Central memory CD4-positive, alpha-beta T cell (primary cell): ENCODE measurements at places on chromosomes 1 and 21.

GRCh38 chr1:229323885-229324553, 18.8 kb downstream of the CCSAP start:
- DNase-seq = no peak

DNA sequence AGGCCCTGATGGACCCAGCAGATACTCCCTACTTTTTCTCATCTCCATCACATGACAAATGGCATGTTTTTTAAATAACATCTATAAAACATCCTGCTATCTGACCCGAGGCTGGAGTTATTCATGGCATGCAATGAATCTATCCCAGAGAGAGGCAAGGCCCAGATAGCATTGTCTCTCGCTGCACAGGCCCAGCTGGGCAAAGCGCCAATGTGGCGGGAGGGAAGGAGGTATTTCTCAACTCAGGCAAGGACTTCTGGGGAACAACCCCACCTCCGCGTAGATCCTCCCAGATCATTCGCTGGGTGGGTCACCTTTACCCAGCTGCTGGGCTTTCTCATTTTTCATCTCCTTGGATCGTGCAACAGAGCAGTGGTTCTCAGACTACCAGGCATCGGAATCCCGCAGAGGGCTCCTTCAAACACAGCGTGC, 59.8 kb downstream of the ERG start:
- no peak for DNase-seq

DNA sequence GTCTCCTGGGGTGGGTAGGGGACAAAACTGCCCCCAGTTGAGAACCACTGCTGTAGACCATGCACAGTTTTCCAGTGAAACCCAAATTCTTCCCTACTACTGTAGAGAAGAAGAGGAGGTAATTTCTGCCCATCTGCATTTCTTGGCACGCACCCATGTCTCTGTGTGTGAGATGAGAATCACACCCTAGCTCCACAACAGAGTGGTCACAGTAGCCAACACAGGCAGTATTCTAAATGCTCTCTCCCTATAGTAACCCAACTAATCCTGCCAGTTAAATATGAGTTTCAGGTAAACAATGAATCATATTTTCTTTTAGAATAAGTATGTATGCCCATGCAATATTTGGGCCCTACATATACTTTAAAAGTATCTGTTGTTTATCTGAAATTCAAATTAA, 1.2 kb upstream of the CAPN2 start:
- no peak for DNase-seq

DNA sequence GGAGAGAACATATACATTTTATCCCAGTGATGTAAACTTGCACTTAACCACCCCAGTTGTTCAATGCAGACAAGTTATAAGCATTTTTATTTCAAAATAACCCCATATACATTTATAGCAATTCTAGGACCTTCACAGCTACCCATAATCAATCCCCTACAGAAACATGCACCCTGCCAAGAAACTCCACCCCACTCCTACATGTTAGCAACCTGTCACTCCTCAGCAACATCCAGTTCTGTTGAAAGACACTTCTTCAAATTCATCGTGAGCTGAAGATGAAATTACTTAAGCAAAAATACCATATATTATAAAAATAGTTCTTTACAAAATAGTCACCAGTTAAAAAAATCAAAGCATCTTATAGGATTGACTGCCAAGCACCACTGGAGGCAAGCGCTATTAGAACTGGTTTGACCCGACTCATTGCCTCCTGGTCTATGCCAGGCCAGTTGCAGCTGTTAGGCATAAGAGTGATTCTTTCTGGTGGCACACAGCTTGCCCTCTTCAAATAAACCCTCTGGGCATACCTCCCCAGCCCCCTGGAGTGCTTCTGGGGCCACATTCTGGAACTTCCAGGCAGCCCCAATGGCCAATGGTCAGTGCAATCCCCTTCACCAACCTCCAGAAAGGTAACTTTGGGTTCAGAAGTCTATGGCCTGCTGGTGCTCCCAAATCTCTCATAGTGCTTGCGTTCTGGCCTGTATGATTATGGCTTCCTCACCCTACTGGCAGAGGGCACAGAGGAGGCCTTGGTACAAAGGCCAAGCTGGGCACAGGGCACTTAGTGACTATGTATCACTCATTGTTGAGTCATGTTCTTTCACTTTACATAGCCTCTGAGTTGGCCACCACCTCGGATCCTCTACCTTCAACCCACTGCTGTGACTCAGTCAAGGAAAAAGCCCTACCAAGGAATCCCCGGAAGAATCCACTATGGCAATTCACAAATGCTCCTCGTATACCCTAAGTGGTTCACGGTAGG, 72.2 kb upstream of the RALGPS2 start:
- no peak for DNase-seq

DNA sequence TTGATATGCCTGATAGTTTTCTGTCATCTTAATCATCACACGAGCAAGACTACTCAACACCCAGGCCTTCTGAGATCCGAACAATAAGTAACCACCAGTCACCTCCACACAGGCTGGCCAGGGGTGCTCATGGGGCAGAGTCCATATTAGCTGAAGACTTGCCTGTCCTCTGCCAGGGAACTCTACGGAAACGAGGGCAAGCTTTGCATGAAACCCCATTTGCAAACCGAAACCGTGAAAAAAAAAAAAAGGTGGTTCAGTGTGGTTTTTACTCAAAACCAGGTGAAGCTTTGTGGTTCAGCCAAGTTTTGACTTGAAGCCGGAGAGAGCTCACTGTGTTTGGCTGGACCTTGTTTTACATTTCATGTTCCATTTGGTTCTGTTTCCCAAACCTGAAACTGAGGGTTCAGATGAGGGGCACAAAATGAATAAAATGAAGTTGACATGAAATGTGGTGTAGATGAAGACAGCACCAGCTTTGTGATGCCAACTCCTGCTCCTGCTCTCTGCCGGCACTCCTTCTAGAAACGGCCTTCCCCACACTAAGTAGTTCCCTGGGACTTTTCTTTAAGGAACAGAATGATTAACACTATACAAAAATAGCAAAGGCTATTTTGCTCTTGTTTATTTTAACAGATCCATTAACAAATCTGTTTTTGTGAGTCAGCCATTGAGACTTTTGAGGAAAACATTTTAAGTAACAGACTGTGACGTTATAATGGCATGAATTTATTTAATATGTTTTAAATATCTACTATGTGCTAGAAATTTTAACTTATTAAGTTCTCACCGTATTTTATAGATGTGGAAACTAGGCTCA, 74.7 kb downstream of the RUNX1 start:
- DNase-seq = peak; percentile 79

DNA sequence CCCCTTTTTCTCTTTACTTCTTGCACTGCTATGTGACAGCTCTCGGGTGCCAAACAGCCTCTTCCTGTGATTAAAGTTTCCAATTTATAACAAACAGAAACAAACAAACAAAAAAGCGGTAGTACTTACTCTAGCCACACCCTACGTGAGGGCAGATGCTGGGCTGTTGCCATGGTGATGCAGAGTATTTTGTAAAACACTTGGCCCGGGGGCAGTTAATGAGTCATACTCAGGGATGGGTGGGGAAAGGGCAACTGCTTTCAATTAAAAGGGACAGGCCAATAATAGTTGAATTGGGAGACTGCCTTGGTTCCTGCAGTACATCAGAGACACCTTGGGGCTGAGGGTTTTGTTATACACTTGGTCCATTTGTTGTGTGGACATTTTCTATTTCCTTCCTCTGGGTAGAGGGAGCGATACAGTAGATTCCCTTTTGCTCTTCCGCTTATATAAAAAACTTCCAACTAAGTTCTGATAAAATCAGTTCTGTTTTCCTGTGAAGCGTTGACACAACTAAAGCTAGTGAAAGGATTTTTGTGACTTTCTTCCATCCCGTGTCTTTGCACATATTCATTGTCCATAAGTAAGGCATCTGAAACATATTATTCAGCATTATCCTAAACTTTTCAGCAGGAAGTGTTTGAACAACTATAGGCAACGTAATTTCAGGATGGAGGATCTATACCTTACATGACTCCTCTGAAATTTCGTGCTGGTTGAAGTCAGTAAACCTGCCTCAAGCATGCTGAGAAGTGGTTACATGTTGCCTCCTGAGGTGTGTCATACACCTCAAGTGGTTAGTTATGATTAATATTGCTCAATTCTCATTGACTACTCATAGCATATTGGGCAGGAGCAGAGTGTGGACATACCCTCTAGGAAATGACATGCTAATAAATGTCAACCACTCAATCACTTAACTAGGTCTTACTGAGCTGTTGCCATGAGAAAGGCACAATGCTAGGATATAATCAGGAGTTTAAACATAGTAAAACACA, 36.7 kb upstream of the THEM4 start:
- DNase-seq = peak; percentile 90

DNA sequence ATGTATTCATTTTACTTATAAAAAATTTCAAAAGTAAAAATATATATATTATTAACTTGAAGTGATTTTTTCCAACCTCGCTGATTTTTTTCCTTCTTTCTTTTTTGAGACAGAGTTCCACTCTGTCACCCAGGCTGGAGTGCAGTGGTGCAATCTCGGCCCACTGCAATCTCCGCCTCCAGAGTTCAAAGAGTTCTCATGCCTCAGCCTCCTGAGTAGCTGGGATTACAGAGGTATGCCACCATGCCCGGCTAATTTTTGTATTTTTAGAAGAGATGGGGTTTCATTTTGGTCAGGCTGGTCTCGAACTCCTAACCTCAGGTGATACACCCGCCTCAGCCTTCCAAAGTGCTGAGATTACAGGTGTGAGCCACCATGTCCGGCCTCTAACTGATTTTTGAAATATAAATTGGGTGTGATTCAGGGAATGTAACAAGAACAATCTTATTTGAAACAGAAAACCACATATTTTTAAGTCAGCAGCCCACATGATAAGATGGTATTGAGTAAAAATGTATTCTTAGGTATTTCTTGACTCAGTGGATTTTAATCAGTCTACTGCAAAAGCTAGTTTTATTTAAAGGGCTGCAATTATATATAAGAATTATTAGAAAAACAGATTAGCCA, 30.0 kb downstream of the ZBTB8B start:
- DNase-seq = no peak

GRCh38 chr1:76764638-76765454, 102.4 kb upstream of the ST6GALNAC5 start:
- DNase-seq = no peak

- no peak for DNase-seq
Observed at GRCh38 chr1:224678168-224678567, 62.1 kb downstream of the CNIH3 start.

DNA sequence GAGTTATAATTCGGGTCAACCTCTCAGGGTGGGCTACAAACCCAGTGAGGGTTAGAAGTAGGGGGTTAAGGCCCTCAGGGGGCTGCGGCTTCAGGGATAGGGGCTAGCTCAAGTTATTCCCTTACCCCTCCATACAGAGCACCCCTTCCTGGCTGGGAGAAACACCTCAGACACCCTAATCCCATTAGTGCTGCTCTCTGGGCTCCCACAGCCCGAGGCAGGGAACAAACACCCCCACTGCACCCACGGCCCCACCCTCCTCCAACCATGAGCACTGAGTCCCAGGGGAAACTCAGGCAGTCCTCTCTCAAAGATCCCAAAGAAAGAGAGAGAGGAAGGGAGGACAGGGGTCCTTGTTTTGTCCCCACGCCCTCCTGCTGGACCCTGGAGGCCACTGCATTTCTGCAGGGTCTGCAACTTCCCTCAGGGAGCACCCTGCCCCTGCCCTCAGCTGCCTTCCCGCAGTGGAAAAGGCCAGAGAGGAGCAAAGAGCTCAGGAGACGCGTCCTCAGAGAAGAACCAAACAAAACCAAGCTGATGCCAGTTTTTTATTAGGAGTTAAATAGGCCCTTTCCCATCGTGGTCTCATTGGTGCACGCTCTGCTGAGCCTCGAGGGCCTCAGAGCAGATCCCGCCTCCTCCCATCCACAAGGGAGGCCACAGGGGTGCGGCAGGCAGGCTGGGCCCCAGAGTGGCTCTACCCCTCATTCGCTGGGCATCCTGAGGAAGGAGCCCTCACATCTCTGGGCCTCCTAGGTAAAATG, 1.4 kb upstream of the S100A4 start:
- DNase-seq = no peak

DNA sequence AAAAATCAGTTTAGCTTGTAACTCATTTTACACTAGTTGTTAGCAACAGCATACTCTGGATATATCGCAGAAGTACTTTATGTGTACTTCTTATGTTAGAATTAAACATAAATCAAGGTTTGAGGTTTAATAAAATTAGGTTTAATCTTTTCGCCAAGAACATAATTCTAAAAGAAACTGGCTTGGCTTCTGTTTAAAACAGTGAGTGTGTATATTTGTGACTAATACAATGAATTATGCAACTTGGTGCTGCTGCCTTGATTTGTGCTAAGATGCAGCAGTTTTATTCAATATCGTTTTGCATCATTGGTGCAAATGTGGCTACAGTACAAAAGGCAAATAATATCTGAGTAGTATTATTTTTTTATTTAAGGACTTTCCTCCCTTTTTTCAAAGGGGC, 44.8 kb downstream of the USP25 start:
- no peak for DNase-seq

DNA sequence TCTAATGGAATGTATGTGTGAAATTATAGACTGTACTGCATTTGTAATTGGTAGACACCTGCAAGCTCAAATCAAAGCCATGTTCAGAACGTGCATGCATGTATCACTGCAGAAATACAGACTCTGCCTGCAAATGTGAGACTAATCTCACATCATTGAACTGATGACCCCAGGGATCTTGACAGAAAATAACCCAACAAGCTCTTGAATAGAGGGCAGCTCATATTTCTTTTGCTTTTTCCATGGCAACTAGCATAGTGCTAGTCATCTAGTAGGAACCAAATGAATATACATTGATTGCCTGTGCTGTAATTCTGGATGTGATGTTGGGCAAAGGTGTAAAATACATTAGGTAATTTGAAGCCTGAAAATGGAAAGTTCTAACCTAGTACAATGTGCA, 62.4 kb downstream of the PTPRC start:
- DNase-seq = no peak

DNA sequence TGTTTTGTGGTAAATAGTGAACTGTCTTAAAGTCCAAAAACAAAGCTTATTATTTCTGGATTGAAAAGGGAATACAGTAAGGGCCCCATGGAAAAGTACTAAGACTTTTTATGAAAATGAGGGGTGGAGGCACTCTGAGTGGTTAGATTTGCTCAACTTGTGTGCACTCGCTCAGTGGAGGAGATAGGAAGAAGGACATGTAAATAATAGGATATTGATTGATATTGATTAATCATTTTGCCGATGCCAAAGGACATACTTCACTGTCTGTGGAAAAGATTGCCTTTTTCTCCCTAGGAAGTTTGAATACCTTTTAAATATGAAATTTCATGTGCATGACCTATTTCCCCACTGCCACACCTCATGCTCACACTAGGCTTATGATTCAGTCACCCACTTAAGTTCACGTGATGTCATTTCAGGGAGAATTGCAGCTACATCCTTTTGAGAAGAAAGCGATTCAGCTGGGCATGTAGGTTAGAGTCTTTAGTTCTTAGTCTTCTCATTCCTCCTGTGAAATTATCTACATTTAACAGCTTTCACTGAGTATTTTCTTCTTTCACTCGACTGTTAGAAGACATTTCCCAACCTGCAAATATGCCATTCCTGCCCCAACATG, 5.0 kb downstream of the MTR start:
- DNase-seq = no peak
